Right lung (tissue), 10 donors: ENCODE measurements at places on chromosomes 1 and 21. TPM values are rescaled to one million over a fixed set of nuclear protein-coding genes. Genes with fewer than 3 reads are reported as not detected.

RIPK4 gene
- 7.0 TPM for polyA plus RNA-seq

GNAT2 gene
- 0.11 TPM for polyA plus RNA-seq

NENF gene
- polyA plus RNA-seq: 45.8 TPM

DNA sequence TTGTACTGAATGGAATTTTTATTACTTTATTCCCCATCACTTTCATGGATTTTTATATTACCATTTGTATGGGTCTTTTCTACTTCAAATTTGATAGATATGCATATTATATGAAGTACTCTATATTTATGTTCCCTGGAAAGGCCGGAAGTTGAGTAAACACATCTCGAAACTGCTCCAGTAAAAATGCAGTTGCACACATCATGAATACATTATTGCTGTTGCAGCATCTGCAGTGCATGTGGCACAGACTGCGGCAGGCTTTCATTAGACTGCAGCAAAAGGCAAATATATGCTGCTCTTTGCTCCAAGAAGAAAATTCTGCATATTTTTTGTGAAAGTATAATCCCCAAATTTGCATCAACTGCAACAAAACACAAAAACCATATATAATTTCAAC is 48.7 kb upstream of the LRRC7 start:
- no peak for DNase-seq

NSL1 gene
- polyA plus RNA-seq: 37.6 TPM

GRCh38 chr1:16115468-16115983 is 40.3 kb downstream of the EPHA2 start:
- no peak for DNase-seq

ACBD3 gene
- 59.7 TPM for polyA plus RNA-seq
